ENCODE measurements at places on chromosomes 2 and 18.

- no peak for DNase-seq
Measured at GRCh38 chr2:233422649-233423551, 68.6 kb downstream of the DGKD start.

GRCh38 chr2:15899751-15900493 is 40.4 kb upstream of the MYCN start:
- DNase-seq = no peak

DNA sequence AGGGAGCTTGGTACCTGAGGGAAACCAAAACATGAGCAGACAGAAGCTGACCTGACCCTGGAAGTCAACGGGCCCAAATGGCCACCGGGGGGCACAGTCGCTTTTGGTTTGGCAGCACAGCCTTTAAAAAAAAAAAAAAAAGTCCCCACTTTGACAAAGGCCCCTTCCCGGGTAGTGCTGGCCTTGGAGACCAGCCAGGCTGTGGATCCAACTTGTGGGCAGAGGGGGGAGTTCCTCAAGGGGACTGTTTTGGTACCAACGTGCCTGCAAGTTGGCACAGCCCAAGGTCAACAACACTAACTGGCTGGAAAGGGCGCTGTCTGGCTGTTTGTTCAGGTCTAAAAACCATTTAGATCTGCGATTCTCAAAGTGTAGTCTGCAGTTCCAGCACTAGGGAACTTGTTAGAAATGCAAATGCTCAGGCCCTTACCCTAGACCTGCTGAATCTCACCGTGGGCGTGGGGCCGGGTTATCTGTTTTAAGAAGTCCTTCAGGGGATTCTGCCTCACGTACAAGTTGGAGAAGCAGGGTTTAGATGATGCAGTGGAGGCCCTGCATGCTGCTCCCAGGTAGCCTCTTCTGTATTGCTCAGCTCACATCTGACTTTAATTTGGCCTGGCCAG is 83.0 kb downstream of the LPIN1 start:
- DNase-seq = peak; percentile 43

DNA sequence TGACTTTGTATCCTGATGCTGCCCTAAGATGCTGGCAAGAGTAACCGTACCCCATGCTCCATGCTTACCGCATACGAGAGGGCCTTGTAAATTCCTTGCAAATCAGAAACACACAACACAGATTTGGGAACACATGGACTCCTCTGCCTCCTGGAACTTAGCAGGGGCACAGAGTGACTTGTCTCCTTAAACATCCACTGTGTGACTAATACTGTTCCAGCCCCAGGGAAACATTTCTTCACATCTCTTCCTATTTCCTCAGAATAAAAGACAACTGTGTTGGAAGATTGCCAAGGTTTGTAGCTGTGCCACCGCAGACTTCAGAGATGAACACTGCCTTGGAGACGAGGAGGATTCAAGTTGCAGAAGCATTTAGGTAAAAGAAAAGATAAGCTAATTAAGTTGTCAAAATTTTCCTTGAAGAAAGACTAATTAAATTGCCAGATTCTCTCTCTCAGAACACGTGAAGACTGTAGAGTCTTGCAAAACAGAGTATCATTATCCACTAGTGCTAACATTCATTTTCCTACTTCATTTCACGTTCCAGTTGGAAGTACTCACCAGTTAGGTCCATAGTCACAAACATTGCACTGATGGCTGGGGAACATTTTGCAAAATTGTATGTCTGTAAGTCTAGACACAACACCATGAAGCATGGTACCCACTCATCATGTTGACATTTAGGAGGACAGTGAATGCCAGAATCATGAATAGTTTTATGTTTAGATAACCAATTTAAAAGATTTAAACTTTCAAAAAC is 188.8 kb downstream of the TSN start:
- DNase-seq = no peak

GRCh38 chr2:45813003-45813941 is 161.8 kb downstream of the PRKCE start:
- DNase-seq = no peak

DNA sequence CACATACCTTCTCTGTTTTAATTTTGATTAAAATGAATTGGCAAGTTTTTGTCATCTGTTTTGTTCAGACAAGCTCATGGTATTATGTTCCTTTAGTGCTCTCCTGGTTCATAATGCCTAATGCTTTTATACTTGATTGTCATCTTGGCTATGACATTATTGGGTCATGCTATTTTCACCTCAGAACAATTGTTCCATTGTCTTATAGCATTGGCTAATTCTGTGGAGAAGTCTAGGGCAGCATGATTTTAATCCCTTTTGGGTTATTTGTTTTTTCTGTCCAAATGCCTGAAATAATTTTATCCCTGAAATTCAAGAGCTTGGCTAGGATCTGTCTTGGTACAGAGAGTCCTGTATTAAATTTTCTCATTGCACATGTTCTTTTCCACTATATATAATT is 83.8 kb upstream of the CCDC85A start:
- no peak for DNase-seq

- no peak for DNase-seq
Measured at GRCh38 chr18:63107171-63107845, 212.3 kb downstream of the BCL2 start.

- no peak for DNase-seq
Measured at GRCh38 chr2:43292851-43293743, 66.7 kb upstream of the ZFP36L2 start.

- DNase-seq = no peak
Measured at GRCh38 chr2:85741833-85742455, 11.8 kb upstream of the ATOH8 start.

GRCh38 chr2:128447538-128447995 is 128.9 kb upstream of the HS6ST1 start:
- no peak for DNase-seq

- DNase-seq = no peak
Measured at GRCh38 chr2:31467426-31467825, 52.9 kb upstream of the XDH start.

DNA sequence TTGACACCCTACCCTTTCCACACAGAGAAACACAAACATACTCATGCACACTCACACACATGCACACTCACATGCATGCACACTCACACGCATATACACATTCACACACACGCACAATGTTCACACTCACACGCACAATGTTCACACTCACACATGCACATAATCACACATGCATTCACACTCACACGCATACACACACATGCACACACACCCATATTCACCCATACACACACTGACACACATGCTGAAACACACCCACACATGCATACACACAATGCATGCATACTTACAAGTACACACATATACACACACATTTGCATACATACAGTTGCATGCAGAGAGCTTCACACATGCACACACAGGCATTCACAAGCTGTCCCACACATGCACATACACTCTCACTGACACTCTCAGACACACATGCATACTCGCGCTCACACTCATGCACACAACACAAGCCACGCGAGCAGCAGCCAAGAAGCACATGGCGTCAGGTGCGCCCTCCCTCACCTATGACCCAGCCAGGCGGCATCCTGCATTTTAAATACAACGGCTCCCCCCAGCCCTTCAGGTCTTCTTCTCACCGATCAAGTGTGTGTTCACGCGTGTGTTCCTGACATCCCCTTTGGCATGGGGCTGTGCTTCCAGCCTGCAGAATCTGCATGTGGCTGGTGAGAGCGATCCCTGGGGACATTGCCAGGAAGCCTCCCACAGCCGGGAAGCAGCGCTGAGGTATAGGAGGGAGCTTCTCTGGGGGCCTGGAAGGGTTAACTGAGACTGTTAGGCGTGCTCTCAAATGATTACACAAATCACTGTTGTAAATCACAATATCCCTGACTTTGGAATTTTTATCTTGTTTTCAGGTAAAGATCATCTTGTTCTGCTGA is 195.1 kb downstream of the RTP5 start:
- no peak for DNase-seq

- DNase-seq = no peak
Measured at GRCh38 chr18:10113121-10114022, 199.6 kb downstream of the VAPA start.

- no peak for DNase-seq
Measured at GRCh38 chr2:11100130-11100529, 55.1 kb upstream of the SLC66A3 start.

GRCh38 chr2:86433137-86433536 is 8.0 kb upstream of the KDM3A start:
- DNase-seq = no peak

- DNase-seq = no peak
Measured at GRCh38 chr2:169190197-169190775, 120.9 kb downstream of the DHRS9 start.

DNA sequence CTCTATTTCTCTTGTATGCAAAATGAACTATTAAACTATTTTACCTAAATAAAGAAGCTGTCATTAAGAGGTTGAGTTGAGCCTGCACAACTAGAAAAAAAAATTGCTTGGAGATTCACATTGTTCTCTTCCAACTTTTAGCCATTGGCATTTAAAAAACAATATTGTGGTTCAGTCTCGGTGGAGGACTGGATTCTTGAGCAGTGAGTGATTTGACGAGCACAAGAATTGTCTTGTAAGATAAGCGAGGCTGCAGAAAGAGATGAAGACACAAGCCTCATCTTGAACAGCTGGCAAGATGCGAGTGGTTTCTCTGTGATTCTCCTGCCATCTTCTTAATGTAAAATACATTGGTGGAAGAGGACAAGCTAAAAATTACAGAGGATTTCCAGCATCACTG is 67.0 kb downstream of the GALR1 start:
- DNase-seq = no peak

DNA sequence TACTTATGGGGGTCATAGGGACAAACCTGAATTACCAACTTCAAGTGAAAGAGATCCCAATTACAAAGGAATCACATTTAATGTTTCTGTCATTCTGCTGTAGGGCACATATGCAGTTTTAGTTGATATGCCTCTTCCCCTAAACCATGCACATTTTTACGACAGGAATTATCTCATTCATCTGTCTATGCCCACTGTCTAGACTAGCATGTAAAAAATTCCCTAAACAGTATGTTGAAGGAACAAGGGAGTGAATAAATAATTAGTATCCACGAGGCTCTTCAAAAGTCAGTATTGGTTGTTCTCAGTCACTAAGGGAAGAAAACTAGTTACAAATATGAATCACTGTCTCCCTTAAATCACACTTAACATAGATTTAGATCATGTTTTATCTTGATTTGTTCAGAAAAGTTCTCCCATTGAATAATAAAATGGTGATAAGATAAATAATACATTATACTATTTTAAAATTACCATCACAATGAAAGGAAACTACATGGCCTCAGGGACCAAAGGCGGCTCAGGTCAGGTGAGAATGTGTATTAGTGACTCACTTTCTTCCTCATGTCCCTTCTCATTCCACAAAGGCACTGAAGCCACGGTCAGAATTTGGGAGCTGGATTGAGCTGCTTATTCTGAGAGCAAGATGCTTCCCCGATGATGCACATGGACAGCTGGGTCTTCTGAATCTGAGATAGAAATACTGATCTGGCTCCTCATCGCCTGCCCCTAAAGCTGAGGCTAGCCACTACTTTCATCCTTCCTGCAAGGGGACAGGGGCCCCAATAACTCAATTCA is 29.1 kb downstream of the DYM start:
- no peak for DNase-seq

DNA sequence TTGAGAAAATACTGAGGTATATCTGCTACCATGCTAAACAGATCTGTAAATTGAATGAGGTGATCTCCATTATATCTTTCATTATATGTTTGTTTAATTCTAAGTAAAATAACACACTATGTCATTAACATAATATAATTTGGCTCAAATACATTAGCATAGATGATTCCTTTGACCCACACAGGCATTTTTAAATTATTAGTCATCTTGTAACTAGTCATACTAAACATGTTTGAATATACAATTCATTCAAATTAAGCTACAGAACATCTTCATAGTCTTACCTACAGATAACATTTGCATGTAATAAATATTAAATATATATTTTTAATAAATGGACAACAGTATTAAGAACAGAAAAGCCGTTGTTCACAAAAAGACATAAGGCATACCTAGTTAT is 52.7 kb upstream of the KYNU start:
- no peak for DNase-seq

- no peak for DNase-seq
Measured at GRCh38 chr18:47191961-47192360, 15.8 kb upstream of the IER3IP1 start.

DNA sequence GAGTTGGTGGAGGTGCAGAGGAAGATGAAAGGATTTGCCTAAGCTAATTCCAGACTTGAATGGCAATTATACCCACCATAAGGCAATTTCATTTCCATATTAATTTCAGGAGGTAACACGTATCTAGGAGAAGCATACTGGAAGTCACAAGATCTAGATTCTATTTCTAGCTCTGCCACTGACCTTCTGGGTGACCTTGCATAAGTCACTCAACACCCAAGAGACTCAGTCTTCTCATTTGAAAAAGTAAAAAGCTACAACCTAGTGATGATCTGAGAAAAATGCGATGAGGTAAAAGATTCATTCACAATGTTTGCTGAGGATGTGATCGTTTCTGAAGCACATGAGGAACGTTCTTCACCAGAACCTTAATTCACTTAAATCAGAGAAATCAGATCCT is 55.9 kb downstream of the GRB14 start:
- no peak for DNase-seq

DNA sequence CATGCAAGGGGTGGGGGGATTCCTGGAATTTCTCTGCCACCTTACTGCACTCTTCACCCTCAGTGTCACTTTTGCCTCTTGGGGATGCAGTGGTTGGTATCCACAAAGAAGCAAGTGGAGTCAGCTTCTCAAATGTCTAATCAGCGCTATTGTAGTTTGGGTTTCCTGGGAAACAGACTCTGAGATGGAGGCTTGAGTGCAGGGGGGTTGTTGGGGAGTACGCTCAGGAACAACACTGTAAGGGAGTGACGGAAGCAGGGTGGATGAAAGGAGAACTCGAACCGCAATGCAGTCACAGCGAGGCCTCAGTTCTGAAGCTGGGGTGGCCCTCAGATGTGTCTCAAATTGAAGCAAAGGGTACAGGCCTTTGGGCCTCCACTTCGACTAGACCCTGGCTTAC is 73.6 kb upstream of the EPC2 start:
- DNase-seq = no peak

GRCh38 chr18:25455646-25456045 is 103.7 kb upstream of the ZNF521 start:
- no peak for DNase-seq

- no peak for DNase-seq
Measured at GRCh38 chr18:51077217-51077616, 47.2 kb downstream of the SMAD4 start.

GRCh38 chr18:59900222-59901128 is 679 bp downstream of the PMAIP1 start:
- peak; percentile 48 for DNase-seq

DNA sequence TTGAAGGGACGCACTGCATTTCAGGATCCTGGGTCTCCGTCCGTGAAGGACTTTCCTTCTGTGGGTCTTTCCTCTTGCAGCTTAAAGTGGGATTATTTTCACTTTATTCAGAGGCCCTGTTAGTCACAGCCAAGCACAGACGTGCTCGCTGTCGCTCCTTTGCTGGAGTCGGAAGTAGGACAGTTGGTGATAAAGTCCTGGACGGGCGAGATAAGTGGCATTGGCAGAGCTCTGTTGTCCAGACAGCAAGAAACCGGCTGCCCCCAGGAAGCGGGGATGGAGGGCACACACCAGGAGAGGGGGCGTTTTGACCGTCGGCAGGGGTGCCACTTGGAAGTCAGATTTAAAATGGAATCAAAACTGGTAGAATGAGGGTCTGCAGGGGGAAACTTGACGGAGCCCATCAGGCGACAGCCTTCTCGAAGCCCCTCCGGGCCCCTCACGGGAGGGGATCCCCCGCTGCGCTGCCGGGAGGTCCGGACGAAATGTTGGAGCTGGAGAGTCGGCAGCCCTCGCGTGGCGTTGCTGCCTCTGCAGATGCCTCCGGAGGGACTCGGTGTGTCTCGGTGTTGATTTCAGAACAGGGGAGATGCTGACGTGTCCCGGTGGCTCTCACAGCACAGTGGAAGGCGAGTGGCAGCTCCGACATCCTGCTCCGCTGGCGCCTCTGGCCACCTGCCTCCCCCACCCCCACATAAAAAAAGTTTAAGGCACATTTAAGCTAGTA is 124.2 kb downstream of the NFATC1 start:
- no peak for DNase-seq
